ENCODE measurements at places on chromosomes 7 and 10.

GRCh38 chr7:22683379-22683778, 43.6 kb upstream of the IL6 start:
- no peak for DNase-seq

- no peak for DNase-seq
These were observed 193.0 kb upstream of the CELF2 start for GRCh38 chr10:10824591-10825148.

DNA sequence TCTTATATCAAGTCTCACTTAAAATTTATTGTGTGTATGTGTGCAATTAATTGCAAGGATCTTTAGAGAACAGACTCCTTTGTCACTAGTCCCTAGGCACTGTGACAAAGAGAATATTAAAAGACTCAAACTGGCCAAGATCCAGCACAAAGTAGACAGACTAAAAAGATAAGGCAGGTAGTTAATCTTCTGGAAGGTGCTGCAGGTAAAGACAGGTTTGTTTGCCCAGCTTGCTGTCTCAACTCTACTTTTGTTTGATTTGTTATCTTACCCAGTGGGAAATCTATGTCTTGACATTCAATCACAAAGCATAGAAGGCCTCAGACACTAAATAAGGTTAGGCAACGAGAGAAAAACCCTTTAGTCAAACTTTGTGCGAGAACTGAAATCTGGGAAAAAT, 807.9 kb upstream of the LRRN3 start:
- no peak for DNase-seq

DNA sequence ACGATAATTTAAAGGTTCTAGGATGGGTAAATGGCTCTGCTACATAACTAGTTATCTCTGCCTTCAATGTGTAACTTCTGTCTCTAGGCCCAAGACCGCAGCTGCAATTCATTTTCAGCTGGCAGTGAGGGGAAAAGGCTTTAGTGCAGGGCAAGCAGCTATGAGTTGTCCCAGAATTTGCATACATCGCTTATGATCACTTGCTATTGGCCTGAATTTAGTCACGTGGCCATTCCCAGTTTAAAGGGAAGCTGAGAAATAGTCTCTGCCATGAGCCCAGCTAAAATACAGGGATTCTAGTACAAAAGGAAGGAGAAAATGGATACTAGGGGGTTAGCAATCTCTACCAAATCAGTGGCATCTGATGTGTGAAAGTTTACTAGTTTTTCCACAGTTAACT, 145.8 kb upstream of the IMMP2L start:
- no peak for DNase-seq

DNA sequence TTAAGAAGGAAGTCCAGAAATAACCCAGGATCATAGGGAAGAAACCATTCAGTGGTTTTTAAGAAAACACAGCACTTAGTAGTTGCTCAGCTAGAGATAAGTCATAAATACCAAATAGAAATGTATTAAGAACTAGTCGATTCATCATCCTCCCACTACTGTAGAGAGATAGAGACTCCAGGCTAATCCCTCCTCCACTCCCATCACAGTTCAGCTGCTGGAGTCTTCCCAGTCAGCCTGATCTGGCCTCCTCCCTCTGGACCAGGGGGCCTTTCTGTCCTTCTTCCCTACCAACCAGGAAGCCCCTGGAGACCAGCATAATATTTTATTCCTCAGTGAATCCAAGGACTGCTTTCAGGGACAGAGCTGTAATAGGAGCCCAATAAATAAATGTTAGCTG, 294.1 kb upstream of the YAE1 start:
- no peak for DNase-seq

DNA sequence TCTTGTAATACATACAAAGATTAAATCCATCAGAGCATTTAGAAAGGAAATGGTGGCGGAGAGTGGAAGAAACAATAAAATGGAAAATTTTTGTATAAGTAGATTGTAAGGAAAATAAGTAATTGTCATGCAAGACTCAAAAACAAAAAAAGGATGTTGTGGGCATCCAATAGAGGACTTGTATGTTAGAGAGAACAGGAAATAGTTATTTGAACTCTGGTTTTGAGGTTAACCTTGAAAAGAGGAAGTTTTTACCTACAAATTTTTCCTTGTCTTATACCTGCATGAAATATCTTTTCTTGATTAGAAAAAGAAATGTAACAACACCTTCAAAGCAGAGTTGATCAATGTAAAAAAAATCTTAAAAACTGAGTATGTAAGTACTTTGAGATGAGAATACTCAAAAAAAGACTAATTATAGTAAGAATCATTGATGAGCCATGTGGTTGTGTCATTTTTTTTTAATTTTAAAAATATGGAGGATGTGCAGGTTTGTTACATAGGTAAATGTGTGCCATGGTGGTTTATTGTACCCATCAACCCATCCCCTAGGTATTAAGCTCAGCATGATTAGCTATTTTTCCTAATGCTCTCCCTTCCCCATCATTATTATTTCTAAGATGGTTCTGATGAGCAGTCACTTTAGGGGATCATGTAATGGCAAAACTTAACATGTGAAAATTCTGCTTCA, 11.9 kb downstream of the TMEM106B start:
- DNase-seq: no peak

DNA sequence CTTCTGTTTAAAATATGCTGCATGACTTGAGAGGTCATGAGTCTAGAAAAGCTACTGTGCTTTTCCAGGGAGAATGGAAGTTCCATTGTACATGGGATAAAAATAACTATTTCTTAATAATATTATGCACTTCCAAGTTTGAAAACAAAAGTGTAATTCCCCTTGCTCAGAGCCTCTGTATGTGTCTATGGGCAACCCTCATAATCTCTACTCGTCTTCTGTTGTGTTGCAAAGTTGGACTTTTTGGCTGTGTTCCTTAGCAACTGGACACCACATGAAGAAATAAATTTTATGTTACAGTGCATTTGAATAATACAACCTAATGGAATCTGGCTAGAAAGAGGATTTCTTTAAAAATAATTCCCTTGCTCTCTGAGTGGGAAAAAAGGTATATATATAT, 242.6 kb downstream of the TWIST1 start:
- no peak for DNase-seq

GRCh38 chr7:88540012-88540411, 219.5 kb upstream of the ZNF804B start:
- no peak for DNase-seq

DNA sequence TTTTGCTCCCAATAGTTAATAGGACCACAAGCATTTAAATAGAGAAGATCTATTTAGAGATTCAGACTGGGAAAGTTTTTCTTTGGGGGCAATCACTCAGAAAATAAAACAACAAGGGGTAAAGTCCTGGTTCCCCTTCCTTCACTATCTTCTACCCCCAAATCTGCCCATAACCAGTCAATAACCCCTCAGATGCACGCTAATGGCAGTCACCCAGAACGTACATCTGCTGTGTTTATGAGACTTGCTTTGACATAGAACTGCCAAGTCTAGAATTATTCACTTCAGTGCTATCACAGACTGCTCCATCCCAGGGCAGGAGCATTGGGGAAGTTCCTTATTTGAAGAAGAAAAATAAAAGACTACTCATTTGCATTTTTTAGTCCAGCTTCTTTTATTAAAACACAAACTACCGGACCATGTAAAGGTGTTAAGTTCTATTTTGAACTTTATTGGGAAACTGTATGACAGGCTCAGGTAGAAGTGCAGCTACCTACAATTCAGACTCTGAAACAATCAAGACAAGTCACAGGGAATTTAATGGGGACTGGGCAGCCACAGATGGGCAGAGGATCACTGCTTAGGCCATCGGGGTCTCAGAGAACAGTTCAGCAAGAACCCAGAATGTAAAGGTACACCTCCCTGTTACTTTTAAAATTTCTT, 38.4 kb downstream of the ANK3 start:
- DNase-seq: no peak

DNA sequence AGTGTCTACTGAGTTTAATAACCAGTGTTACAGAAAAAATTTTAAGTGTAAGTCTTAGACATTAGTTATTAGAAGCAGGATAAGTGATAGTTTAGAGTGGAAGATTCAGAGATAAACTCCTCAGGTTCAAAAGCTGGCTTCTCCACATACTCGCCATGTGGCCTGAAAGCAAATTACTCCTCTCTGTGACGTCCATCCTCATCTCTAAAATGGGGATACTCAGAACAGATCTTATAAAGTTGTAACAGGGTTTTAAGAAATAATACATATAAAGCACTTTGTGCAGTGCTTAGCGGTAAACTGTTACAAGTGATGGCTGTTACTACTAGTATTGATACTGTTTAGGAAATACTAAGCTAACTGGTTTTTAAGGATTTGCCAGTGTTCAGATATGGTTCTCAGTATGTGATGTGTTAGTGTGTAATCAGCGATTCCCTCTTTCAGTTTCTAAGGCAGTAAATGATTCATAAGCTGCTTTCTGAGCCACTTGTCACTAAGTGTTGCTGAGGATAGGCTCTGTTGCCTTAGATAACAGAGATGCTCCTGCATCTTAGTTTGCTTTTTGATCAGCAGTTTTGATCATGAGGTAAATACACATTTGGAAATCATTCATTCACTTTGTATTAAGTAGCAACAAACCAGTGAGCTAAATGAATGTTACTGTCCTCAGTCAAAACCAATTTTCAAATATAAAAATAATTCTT, 58.7 kb downstream of the CYP51A1 start:
- DNase-seq: no peak

DNA sequence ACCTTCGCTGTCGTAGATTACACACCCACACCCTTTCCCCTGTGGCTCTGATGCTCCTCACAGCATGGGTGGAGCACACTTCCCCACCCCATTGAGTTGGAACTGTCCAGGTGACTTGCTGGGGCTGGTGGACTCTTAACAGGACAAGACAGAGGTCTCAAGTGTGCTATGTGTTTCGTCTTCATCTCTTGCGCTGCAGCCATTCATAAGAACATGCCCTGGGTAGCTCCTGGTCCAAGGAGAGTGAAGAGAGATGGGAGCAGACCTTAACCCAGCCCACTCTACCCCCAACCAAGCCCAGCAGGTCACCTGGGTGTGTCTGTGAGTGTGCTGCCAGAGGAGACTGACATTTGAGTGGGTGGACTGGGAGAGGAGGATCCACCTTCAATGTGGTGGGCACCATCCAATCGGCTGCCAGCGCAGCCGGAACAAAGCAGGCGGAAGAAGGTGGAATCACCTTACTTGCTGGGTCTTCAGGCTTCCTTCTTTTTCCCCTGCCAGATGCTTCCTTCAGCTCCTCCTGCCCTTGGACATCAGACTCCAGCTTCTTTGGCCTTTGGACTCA, 112.4 kb downstream of the HTR5A start:
- DNase-seq: no peak

GRCh38 chr7:610531-611280, 91.1 kb upstream of the PDGFA start:
- no peak for DNase-seq

DNA sequence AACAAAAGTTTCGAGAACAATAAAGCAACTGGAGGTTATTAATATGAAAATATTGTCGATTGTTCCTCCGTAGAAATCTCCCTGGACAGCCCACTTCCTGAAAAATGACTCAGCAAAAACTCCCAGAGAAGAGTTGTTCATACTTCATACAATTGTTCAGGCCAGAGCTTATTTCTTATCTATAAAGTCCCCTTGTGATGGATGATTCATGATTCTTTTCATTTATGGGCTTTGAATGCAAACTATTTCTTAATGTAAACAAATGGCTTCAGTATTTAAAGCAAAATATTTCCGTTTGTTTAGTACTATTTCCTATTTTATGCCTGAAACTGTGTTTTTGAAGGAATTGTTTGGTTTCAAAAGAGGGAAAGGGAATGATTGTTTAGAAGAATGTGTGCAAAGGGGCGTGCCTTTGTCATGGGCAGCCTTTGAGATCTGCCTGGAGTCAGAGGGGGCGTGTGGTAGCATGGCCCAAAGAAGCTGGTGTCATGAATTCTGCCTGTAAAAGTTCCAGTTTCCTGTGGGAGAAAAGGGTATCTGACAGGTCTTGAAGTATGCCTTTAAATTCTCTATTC, 26.2 kb upstream of the EXOC6 start:
- DNase-seq: no peak

GRCh38 chr7:123645516-123645915, 10.2 kb upstream of the LMOD2 start:
- no peak for DNase-seq

DNA sequence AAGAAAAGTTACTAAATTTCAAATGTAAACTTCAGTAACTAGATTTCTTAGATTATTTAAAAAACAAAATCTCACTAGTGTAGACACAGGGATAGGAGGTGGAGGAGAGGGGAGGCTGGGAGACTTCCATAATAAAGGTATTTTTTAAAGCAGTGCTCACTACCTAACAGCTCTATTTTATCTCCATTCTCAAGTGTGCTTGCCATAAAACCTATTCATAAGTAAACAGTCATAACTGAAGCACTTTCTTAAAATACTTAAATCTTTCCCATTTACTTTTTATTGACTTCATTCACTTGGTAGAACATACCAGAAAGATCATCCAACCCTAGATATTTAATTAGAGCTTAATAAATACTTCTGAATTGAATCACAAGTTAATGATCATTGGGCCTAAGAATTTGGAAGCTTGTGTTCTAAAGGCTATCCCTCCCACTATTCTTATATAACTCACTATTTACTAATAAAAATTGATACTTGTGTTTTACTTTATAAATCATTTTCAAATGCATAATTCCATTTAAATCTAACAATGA, 107.4 kb downstream of the SNX13 start:
- no peak for DNase-seq

DNA sequence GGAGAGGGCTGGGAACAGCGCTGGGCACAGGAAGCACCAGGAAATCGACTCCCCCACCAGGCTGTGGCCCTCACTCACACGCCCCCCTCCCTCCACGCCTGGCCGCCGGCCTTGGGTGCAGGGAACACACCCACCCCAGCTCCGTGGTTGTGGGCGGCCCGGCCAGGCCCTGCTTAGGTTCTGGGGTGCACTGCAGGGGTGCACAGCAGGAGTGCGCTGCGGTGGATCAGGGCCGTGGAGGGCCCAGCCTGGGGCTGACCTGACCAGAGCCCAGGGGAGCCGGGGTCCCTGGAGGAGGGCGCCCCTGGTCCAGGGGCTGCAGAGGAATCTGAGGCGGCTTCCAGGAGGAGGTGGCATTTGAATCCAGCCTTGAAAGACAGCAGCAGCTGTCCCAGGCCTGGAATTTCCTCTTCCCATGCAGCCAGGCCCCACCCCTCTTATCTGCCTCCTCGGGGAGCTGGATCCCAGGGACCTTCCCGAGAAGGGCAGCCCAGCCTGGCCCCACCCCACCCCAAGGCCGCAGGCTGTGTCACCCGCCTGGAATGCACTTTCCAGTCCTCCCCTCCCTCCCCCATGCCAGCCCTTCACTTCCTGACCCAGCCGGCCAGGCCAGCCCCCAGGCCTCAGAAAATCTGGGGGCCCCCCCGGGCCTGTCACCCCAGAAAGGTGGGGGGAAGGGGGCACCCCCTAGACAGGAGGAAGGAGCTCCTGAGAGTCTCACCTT, 18.4 kb upstream of the PDGFA start:
- no peak for DNase-seq

DNA sequence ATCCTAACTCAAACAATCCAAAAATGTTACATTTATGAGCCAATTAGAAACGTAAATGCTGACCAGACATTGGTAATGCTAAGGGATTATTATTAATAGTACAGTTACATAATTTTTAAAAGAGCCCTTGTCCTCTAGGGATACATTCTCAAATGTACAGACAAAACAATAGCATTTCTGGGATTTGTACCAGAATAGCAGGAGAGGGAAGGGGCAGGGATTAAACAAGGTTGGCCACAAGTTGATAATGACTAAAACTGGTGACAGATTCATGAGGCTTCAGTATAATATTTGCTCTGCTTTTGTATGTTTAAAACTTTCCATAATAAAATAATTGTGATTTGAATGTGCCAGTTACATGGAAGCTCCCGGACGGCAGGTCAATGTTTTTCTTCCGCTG, 27.0 kb downstream of the HSPA12A start:
- DNase-seq: no peak

- no peak for DNase-seq
These were observed 765 bp downstream of the CCAR1 start for GRCh38 chr10:68721673-68722335.
